ENCODE measurements at places on chromosomes 1 and 21.

DNA sequence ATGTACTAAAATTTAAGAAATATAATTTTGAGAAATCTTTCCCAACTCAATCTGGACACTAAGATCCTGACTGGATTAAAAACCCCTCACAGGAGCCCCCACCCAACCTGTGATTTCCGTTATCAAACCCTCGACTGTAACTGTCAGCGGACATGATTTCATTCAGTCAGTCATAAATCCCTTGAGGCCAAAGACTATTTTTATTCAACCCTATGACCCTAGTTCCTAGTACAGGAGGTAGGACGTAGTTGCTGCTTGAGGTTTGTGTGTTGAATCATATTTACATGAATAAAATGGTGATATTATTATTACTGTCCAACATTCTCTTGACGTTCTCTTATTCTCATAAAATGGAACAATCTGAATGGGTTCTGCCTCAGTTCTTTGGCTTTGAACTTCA lies 73.1 kb upstream of the DYNLT5 start:
- no peak for DNase-seq

GRCh38 chr1:207845109-207845508 lies 65.8 kb downstream of the CD34 start:
- DNase-seq: no peak

GRCh38 chr1:116372191-116372590 lies 853 bp upstream of the ATP1A1 start:
- no peak for DNase-seq

DNA sequence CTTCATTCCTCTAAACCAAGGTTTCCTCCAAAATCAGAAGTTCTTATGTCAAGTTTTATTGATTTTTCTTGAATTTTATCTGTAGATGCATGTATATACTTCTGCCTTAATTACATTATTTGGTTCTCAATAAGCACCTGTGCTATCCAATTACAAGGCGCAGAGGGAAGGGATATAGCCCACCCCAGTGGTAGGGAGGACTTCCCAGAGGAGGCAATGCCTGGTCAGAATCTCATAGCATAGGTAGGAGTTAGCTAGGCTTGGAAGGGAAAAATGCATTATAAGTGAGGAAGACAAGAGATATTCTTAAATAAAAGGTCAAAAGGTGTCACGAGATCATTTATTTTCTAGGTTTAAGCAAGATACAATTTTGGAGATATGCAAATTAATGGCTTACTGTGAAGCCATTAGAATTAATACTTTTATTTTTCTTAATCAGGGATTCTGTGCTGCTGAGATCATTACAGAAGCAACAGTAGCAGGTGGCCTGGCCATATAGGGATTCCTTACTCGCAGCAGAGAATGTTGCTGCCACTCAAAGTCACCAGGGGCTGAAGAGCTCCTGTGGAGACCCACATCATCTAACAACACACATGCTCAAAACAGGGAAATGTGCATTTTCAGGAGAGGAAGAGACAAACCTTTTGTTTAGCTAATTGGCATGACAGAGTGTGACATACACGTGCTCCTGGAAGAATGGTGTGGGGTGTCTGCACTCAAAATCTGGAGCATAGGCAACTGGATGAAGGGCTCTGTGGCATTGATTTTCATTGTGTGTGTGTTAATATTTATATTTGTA lies 178.3 kb downstream of the ATG4C start:
- DNase-seq: no peak

GRCh38 chr1:119366424-119366823 lies 2.2 kb upstream of the HAO2 start:
- DNase-seq: no peak

- no peak for DNase-seq
Measured at GRCh38 chr1:225857256-225857655, 24.9 kb downstream of the TMEM63A start.

- peak; percentile 21 for DNase-seq
Measured at GRCh38 chr1:156421062-156421938, 52.3 kb downstream of the RHBG start.

DNA sequence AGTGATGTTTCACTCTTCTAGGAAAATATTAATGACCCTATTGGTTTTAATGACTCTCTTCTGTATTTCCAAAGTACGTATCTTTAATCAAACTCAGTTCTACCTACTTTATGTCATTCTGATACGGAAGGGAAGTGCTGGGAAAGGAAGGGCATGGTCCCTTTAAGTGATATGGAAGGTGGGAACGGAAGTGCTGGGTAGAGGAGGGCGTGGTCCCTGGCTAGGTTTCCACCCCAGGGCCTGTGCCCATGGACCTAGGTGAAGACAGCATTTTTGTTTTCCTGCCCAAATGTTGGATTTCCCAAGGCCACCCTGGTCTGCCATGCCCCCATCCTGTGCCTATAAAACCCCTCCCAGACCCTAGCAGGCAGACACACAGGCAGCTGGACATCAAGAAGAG lies 24.0 kb downstream of the RGS4 start:
- no peak for DNase-seq

GRCh38 chr1:113146242-113147072 lies 73.5 kb downstream of the LRIG2 start:
- DNase-seq: no peak

- no peak for DNase-seq
Measured at GRCh38 chr1:37485902-37486679, 11.7 kb downstream of the ZC3H12A start.

GRCh38 chr1:7070389-7071029 lies 285.3 kb downstream of the CAMTA1 start:
- peak; percentile 9 for DNase-seq

DNA sequence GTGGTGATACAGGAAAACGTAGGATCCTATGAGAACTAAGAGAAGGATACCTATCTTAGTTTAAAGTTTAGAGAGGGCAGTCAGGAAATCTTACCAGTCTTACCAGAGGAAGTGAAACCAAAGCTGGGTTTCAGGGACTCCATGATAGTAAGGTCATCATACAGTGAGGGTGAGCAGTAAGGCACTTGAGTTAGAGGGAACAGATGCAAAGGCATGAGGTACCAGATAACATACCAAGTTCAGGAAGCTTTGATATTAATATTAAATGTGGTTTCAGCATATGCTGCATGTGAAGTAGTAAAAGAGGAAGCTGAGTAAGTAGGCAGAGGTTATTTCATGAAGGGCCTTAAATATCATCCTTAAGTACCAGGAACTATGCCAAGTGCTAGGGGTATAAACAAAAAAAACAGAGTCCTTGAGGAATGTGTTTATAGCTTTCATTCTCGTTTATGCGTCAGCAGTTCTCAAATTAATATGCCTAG lies 16.9 kb downstream of the ATG4C start:
- DNase-seq: no peak
